Spinal cord (tissue), 10 donors: ENCODE measurements at places on chromosomes 3 and 15. TPM values are rescaled to one million over a fixed set of nuclear protein-coding genes. Genes with fewer than 3 reads are reported as not detected.
A peak's percentile ranks its signal among the peaks of the same experiment; 100 is the strongest.

DNA sequence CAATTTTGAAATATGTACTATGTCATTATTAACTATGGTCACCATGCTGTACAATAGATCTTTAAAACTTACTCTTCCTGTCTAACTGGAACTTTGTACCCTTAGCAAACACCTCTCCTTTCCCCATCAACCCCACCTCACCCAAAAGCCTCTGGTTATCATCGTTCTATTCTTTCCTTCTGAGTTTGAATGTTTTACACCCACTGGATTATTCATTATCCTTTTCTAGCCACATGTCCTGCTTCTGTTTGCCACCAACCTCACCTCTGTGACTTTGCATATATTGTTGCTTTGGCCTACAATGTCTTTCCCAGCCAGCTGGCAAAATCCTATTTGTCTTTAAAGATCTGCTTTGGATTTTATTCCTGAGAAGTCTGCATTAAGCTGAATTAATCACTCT, 102.6 kb upstream of the TSPAN3 start:
- no peak for DNase-seq

- DNase-seq: no peak
These were observed 702 bp downstream of the TBC1D23 start for GRCh38 chr3:100261485-100261903.

DNA sequence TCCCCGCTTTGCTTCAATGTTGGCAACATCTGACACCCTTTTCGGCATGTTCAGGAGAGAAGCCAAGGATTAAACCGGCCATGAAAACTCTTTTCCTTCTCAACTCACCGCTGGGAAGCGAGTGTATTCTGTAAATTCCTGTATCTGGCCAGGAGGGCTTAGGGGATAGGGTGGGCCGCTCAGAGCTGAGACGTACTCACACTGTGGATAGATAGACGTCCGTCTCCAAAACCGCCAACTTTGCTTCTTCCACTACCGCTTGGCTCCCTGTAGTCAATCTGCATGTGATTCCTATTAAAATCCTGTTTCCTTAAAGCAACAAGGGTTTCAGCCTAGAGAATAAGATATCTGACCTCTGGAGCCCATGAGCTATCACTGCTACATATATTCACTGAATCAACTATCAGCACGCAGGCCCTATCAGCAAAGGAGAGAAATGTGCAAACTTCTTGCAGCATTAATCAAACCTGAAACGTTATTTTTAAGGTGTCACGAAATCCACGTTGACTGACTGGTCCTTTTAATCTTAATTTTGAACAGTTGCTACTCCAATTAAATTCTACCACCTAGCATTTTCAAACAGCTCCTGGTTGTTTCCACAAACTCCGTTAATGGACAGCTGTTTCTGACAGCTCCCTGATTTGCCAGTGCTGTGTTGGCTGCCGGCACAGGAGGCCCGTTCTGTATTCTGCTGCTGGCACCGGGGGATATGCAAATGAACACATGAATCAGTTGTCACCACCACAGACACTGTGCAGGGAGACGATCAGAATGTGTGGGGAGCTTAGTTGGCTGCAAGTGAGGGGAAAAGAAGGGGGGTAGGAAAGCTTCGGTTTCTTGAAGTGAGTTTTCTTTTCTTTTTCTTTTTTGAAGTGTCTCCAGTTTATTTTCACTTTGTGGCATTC, 438.9 kb upstream of the ARRDC4 start:
- peak; percentile 39 for DNase-seq

DNA sequence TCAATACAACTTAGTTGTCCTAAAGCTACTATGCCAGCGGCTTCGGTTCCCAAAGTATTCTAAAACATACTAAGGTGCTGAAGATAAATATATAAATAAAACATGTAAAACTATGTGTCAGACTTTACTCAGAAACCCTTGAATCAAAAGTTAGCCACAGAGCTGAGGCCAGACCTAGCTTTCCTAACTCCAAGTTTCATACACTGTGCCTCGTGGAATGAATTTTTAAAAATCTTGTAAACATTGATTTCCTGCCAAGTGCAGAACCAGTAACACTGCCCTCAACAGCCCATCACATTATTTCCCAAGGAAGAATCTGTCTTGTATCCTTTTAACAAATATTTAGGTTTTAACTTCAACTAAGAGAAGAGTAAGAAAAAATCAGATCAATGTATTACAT, 36.4 kb downstream of the TAMM41 start:
- DNase-seq: no peak

DNA sequence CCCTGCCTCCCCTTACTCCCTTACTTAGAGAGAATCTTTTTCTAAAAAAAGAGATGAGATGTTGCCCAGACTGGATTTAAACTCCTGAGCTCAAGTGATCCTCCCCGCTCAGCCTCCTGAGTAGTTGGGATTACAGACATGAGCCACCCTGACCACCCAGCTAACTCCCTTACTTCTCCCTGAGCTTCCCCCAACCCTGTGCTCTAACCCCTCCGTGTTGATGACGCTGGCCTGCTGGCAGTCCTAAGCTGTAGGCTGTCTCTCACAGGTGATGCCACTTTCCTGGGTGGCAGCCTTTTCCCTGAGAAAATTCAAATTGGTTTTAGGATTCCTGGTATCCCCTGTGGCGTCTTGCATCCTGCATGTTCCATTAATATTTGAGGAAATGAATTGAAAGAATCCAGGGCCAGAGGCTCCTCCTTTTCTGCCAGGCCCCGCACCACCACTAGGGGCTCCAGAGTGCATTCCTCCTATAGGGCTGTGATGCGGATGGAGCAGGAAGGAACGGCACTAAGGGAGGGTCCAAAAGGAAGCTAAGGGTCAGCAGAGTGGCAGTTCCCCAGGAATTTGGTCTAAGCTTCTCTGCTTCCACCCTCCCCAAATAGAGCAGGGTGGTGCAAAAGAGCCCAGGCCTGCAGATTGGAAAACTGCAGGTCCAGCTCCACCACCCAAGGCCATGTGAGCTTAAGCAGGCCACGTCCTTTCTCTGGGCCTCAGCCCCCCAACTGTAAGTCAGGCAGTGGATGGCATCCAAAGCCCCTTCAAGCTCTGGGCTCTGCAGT, 101.1 kb downstream of the DAPK2 start:
- DNase-seq: no peak

GRCh38 chr3:105866656-105867653, 1.9 kb downstream of the CBLB start:
- DNase-seq: no peak

- no peak for DNase-seq
These were observed 337.2 kb upstream of the ROBO2 start for GRCh38 chr3:76702676-76703075.

- no peak for DNase-seq
These were observed 292.7 kb upstream of the PROK2 start for GRCh38 chr3:72077473-72078259.

SGO1 gene
- polyA plus RNA-seq: 4.0 TPM

CCNB2 gene
- polyA plus RNA-seq: 17.3 TPM

BLM gene
- polyA plus RNA-seq: 9.1 TPM

GOLGA8H gene
- polyA plus RNA-seq: 1.2 TPM

NPAP1 gene
- 0.40 TPM for polyA plus RNA-seq

CLDN1 gene
- 5.5 TPM for polyA plus RNA-seq
